ENCODE measurements at places on chromosomes 12 and 14. TPM values are rescaled to one million over a fixed set of nuclear protein-coding genes. Genes with fewer than 3 reads are reported as not detected.
A peak's percentile ranks its signal among the peaks of the same experiment; 100 is the strongest.

- no peak overlapping the region for H3K4me3 ChIP-seq
- H3K27me3 ChIP-seq, result no peaks in the 10 kb centered on the region
- H3K36me3 ChIP-seq, result peaks cover 56% of the 10 kb centered on the region
- H3K27ac ChIP-seq, result no peak overlapping the region
Measured at GRCh38 chr14:81211844-81212243, 8.9 kb downstream of the GTF2A1 start.

- H3K4me1 ChIP-seq, result peaks cover 6% of the 10 kb centered on the region
- H3K27ac ChIP-seq, result no peak overlapping the region
- no peak for DNase-seq
Measured at GRCh38 chr12:3172124-3173007, 95.2 kb downstream of the TSPAN9 start.

DNA sequence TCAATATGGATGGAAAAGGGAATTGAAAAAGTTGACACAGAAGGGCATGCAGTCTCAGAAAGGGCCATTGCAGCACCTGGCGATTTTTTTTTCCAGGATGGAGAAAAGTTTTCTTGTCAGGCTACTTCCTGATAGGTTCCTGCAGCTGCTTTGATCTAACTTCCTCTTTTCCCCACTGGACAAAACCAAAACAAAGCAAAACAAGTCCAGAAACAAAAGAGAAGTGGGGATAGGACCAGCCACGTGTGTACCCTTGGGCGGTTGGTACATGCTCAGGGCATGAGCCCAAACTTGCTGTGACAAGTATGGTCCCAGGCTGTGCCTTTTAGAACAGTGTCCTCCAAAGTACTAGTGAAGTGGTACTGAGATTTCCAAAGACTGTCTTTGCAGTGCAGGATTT, 89.8 kb downstream of the CHST11 start:
- no peak overlapping the region for H3K4me3 ChIP-seq
- H3K27ac ChIP-seq, result no peak overlapping the region

DNA sequence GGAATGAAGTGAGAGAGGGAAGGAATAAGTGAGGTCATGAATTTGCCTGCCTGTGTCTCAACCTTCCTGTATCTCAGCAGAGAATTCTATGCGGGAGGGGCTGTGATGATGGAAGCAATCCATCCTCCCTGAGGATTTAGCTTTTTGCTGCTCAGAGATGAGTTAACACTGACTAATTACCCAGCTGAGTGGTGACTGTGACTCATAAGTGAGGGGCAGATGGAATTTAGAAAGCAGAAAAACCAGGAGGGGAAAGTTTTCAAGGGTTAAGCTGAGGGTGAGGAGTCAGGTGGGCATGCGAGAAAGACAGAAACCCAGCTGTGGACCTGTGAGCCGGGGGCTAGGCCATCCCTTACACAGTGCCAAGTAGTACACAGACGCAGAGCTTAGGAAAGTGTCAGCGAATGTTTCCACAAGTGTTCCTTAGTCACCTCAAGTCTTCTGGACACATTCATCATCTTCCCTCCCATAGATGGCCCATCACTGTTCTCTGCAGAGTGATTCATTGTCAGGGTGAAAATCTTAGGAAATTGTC, 277.9 kb downstream of the IPO8 start:
- H3K36me3 ChIP-seq, result no peaks in the 10 kb centered on the region
- H3K27me3 ChIP-seq, result no peaks in the 10 kb centered on the region
- no peaks in the 10 kb centered on the region for H3K4me1 ChIP-seq

GRCh38 chr14:65103150-65103760, 938 bp upstream of the MAX start:
- H3K27ac ChIP-seq, result no peak overlapping the region
- DNase-seq, result peak; percentile 17
- H3K27me3 ChIP-seq, result no peaks in the 10 kb centered on the region
- H3K4me1 ChIP-seq, result peaks cover 29% of the 10 kb centered on the region
- H3K36me3 ChIP-seq, result peaks cover 8% of the 10 kb centered on the region

GRCh38 chr12:105020241-105020962, 34.3 kb downstream of the NOPCHAP1 start:
- peaks cover 7% of the 10 kb centered on the region for H3K36me3 ChIP-seq
- no peaks in the 10 kb centered on the region for H3K4me1 ChIP-seq
- DNase-seq, result no peak
- no peak overlapping the region for H3K4me3 ChIP-seq
- no peak overlapping the region for H3K27ac ChIP-seq
- H3K27me3 ChIP-seq, result no peaks in the 10 kb centered on the region

DNA sequence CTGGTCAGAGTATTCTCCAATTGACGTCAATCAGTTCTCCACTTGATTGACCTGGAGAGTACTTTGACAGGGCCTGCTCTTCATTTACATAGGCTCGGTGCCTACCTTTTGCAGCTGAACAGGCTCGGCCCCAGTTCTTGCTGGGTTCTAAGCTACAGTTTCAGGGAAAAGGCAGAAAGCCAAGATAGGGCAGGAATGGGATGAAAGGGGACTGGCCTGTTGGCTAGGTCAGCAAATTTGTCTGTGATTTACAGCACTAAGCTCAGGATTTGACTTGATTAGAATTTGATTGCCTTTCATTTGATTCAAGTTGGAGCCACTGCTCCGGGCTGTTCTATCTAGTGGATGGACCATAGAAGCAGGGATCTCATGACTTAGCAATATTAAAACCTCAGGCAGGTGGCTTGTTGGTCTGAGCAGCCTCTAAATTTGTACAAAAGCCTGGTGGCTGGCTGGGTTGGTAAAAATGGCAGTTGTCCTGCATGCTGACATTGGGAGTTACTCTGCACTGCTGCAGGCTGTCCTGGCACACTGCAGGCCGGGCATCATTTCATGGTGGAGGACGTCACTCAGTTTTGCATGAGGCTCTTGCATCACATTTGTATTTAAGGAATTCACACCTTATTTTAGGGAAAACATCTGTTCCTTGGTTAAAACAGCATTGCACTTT, 71.8 kb downstream of the BICD1 start:
- no peaks in the 10 kb centered on the region for H3K4me1 ChIP-seq
- H3K27ac ChIP-seq, result no peak overlapping the region
- DNase-seq, result no peak
- H3K4me3 ChIP-seq, result no peak overlapping the region
- H3K27me3 ChIP-seq, result no peaks in the 10 kb centered on the region
- H3K36me3 ChIP-seq, result no peaks in the 10 kb centered on the region

DNA sequence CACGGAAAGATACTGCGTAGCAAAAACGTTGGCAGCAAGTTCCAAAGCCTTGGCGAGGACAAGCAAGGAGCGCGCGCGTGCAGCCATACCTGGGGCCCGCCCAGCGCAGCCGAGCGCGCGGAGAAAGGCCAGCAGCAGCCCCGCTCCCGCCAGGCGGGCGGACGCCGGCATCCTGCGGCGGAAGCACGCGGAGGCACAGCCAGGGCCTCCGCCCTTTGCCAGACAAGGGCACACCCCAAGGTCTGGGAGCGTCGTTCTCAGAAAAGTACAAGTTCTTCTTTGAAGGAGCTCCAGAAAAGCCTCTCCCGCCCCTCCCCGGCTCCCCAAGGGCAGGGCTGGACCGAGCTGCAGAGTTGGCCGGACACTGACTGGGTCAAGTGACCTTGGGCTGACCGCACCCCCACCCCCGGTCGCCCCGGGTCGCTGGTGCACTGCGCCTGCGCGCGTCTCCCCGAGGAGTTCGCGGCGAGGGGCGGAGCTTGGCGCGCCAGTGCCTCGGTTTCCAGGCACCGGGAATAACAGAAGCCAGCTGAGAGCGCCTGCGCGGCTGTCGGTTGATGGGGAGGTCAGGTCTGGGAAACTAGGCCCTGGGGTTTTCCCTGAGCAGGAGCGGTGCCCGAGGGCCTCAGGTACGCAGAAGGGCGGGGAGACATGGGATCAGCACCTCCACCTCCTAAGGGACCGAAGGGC, at the start of gene ZC2HC1C:
TSS of gene ZC2HC1C (plus strand) at position 521 of the 690 bp plus-strand sequence. CDS start 933 bp downstream, outside the sequence.
- no peak within 1 kb of the TSS for H3K4me3 ChIP-seq
- H3K27ac ChIP-seq, result peak within 1 kb of the TSS; percentile 42
- DNase-seq, result peak; percentile 78
- peaks cover 6% of the 10 kb centered on the region for H3K4me1 ChIP-seq

DNA sequence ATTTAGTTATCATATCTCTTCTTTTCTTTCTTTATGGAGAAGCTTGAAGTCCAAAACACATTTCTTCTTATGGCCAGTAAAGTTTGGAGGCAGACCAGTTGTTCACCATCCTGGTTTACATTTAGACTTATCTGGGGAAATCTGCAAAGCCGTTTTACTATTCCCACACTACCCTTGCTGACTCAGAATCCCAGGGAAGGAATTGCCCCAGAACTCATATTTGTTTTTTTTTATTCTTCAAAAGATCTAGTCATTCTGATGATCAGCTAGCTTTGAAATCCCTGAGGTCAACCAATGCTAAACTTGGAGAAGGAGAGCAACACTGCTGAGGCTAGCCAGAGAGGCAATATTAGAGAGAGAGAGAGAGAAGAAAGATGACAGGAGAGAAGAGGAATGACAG, 12.3 kb upstream of the LMO3 start:
- no peak overlapping the region for H3K4me3 ChIP-seq
- no peak for DNase-seq
- no peaks in the 10 kb centered on the region for H3K27me3 ChIP-seq
- H3K27ac ChIP-seq, result no peak overlapping the region
- no peaks in the 10 kb centered on the region for H3K4me1 ChIP-seq

DNA sequence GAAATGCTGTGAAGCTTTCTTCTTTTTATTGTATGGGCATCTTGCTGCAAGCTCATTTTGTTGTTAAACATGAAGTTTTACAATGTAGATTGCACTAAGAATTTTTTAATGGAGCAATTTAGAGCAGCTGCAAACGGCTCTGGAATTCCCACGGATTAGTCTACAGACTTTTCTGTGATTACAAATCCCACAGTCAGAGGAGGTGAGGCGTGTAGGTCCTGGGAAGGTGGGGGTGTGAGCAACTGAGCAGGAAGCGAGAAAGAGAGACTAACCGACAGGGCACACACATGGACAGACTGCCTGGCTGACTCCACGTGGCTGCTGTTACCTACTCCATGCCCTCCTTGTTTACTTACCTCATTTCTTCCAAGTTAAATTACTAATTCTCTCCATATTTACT, 348.5 kb downstream of the NPAS3 start:
- no peak overlapping the region for H3K4me3 ChIP-seq
- no peak for DNase-seq
- H3K27ac ChIP-seq, result no peak overlapping the region
- no peaks in the 10 kb centered on the region for H3K4me1 ChIP-seq
- H3K36me3 ChIP-seq, result no peaks in the 10 kb centered on the region

DNA sequence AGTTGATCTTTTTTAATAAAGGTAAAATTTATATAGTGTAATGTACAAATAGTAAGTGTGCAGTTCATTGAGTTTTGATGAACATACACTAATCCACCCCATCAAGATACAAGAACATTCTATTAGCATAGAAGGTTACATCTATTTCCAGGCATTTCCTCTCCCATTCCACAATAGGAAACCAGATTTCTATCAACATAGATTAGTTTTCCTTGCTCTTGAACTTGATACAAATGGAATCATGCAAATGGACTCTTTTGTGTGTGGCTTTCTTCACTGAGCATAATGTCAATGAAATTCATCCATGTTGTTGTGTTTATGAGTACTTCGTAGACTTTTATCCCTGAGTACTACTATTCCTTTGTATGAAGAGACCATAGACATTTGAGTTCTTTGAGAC, 10.8 kb downstream of the STYX start:
- DNase-seq, result no peak
- H3K4me1 ChIP-seq, result peaks cover 74% of the 10 kb centered on the region
- H3K36me3 ChIP-seq, result peaks cover 10% of the 10 kb centered on the region
- H3K27me3 ChIP-seq, result no peaks in the 10 kb centered on the region
- H3K27ac ChIP-seq, result peak overlapping the region; percentile 29
- H3K4me3 ChIP-seq, result no peak overlapping the region

- DNase-seq, result no peak
- H3K27me3 ChIP-seq, result peaks cover 2% of the 10 kb centered on the region
- H3K36me3 ChIP-seq, result no peaks in the 10 kb centered on the region
Measured at GRCh38 chr14:67609642-67610310, 9.7 kb upstream of the PIGH start.

- peaks cover 65% of the 10 kb centered on the region for H3K27me3 ChIP-seq
- no peak overlapping the region for H3K27ac ChIP-seq
- H3K36me3 ChIP-seq, result no peaks in the 10 kb centered on the region
- no peak for DNase-seq
Measured at GRCh38 chr12:3493043-3493858, 2.2 kb downstream of the PRMT8 start.

DNA sequence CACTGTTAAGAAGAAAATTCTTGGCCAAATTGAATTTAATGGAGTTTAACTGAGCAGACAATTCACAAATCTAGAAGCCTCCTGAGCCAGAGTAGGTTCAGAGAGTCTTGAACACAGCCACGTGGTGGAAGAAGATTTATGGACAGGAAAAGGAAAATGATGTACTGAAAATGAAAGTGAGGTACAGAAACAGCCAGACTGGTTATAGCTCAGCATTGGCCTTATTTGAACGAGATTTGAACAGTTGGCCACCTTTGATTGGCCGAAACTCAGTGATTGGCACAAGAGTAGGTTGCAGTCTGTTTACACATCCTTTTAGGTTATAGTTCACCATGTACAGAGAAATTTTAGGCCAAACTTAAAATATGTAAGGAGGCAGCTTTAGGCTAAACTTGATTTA, 9.9 kb downstream of the OAS2 start:
- no peaks in the 10 kb centered on the region for H3K27me3 ChIP-seq
- DNase-seq, result peak; percentile 62
- peak overlapping the region; percentile 84 for H3K27ac ChIP-seq
- peaks cover 87% of the 10 kb centered on the region for H3K36me3 ChIP-seq
- peaks cover 60% of the 10 kb centered on the region for H3K4me1 ChIP-seq

GRCh38 chr14:33596211-33597080, 354.4 kb downstream of the EGLN3 start:
- DNase-seq, result no peak
- H3K4me3 ChIP-seq, result no peak overlapping the region
- H3K27ac ChIP-seq, result no peak overlapping the region
- no peaks in the 10 kb centered on the region for H3K4me1 ChIP-seq

DNA sequence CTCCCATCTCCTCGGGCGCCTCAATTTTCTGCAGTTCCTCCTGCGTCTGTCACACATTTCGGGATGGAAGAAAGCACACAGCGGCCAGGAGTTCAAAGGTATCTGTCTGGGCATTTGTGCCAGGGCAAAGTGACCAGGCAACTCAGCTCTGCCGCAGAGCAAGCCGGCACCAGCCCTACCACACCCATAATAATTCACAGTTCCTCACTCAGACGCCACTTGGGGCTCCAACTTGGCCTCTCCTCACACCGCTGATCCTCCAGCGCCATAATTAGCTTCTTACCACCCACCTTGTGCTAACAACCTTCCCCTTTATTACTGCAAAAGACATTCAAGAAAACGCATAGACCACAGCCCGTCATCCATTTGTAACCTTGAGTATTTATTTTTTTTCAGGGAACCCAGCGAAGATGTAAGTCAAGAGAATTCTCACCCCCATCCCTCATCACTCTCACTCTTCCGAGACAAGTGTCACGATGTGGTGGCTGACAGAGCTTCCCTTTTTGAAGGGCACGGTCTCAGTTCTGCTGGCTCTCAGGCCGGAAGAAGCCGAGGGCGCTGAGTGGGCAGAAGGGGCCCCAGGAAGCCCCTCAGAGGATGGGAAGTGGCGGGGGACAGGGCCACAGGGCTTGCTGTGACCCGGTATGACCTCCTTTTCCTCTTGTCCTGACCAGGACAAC, 25.2 kb upstream of the NCOR2 start:
- no peaks in the 10 kb centered on the region for H3K36me3 ChIP-seq
- H3K27me3 ChIP-seq, result peaks cover 19% of the 10 kb centered on the region
- DNase-seq, result no peak

- H3K4me1 ChIP-seq, result no peaks in the 10 kb centered on the region
- no peak overlapping the region for H3K4me3 ChIP-seq
- H3K36me3 ChIP-seq, result peaks cover 44% of the 10 kb centered on the region
- no peak for DNase-seq
- no peaks in the 10 kb centered on the region for H3K27me3 ChIP-seq
Measured at GRCh38 chr12:120698665-120699064, 11.6 kb upstream of the UNC119B start.

Gene HRK
- not detected for total RNA-seq

Gene ANO4
- not detected for total RNA-seq

Gene NEUROD4
- not detected for total RNA-seq

Gene RTRAF
- 222 TPM for total RNA-seq

Gene SRRM4
- total RNA-seq, result not detected

Gene ATG101
- total RNA-seq, result 38.0 TPM

All from activated CD4-positive, alpha-beta memory T cell treated with anti-CD3 and anti-CD28 coated beads for 36 hours (primary cell).